ENCODE measurements at places on chromosomes 4 and X.

DNA sequence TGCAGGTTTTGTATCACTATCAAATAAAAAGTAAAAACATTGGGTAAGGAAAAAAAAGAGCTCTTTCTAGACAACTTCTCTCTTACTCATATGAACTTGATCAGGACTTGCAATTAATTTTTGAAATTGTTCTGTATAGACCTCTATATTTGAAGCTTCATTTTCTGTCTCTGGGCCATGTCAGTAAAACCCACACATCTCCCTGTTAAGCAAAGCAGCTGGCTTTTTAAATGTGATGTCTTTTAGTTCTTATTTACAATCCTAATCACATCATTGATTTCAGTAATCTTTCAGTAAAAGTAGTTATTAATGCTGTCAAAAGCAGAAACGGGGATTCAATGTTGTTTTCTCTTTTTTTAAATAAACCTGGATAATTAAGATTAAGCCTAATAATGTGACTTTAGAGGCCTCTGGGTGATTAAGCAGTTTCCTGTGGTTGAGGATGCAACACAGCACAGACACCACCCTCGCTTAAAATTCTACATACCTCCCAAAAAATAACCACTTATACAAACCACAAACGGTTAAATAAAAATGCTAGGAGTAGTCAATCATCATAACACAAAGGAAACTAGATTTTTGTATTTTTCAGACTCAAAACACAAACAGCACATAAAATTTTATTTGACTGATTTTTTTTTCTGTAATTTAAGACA is 5.2 kb upstream of the PCDH10 start:
- DNase-seq, result no peak

DNA sequence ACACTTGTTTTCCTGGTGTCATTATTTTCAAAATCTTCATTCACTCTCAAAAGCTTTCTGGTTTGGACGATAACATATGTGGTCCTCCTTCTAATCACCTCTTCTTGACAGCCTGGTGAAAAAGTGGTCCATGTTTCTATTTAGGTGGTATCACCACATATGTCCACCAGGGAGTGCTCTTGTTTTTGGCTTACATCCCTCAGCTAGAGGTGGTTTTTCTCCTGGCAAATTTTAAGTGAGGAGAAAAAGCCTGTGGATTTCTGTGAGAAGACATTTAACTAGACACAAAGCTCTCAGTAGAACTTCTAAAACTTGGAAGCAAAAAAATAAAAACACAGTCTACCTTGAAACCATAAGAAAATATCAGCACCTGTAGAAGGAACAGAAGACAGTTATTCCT is 58.0 kb upstream of the FRMPD4 start:
- DNase-seq, result no peak

GRCh38 chr4:10587697-10588096 is 96.9 kb downstream of the CLNK start:
- DNase-seq, result no peak

- DNase-seq, result no peak
Measured at GRCh38 chrX:152917656-152918579, 20.1 kb downstream of the ZNF185 start.

GRCh38 chrX:1330605-1331004 is 6.0 kb upstream of the IL3RA start:
- no peak for DNase-seq

DNA sequence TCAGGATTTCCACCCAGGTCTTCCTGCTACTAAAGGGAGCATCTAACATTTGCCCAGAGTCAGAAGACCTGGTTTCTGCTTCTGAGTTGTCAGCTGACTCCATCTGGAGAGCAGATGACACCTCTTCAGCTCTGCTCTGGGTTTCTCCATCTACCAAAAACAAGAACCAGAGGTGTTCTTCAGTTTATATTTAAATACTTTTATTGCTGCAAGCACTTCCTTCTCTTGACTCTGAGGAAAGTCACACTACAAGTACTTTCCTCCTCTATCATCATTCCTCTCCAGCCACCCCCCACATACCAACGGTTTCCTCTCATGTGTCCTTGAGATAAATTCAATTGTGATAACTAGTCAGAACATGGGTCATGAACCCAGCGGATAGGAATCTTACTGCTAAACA is 88.4 kb downstream of the PPP3CA start:
- DNase-seq, result no peak

DNA sequence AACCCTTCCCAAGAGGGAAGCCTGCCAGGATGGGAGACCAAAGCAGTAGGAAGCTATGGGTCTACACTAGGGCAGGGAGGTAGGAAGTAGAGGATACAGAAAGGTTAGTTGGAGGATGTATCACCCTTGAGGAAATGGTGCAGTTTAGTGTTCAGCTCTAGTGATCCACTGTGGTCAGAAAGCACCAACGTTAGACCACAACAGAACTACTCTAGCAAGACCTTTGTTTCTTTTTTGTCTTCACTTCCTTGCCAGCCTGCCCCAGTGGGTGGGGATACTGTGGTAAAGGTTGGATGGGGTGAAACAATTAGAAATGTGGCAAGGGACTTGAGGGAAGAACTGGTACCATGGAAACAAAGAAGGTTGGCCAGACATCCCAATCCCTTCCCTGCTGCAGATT is 83.3 kb downstream of the DDIT4L start:
- DNase-seq, result no peak

DNA sequence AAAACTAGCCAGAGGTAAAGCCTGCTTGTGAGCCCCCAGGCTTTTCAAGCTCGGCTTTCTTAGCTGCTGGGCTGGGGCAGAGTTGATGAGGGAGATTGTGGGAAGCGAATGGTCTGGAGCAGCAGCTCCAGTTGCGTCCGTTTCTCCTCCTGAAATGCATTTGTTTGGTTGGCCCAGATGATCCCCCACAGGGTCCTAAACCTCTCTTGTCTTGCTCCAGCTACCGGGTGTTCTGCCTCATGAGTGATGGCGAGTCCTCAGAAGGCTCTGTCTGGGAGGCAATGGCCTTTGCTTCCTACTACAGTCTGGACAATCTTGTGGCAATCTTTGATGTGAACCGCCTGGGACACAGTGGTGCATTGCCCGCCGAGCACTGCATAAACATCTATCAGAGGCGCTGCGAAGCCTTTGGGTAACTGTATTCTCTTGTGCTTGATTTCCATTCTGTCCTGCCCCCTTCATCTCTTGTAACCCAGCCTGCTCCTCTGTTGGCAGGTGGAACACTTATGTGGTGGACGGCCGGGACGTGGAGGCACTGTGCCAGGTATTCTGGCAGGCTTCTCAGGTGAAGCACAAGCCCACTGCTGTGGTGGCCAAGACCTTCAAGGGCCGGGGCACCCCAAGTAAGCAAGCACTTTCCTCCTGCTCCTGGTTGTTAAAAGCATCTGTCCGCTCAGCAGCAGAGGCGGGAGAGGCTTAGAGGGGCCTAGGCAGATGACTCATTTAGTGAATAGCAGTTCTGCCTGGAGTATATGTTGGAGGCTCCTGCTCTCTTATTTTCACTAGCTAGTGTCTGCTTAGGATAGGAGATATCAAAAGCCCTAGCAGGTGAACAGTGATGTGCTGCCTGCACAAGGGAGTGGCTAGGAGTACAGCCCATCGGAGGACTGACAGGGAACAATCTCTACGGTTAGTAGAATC is 15.3 kb downstream of the TKTL1 start:
- DNase-seq, result no peak

GRCh38 chr4:22129454-22130029 is 181.0 kb upstream of the KCNIP4 start:
- DNase-seq, result no peak

- DNase-seq, result no peak
Measured at GRCh38 chr4:153668647-153669046, 15.4 kb upstream of the TLR2 start.

- DNase-seq, result no peak
Measured at GRCh38 chrX:150326541-150327247, 36.4 kb upstream of the MAMLD1 start.

DNA sequence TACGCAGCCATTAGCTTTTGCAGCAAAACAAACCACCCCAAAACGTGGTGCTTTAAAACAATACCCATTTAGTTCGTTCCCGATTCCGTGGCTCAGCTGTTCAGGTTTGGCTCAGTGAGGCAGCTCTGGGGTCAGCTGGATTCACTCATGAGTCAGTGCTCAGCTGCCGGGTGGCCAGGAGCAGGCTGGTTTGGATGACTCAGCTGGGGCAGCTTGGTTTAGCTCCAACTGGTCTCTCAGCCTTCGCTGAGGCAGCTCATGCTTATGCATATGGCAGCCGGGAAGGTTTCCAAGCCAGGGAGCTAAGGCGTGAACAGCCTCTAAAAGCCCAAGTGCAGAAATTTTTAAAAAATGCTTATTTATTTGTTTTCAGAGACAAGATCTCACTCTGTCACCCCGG is 13.3 kb upstream of the CD99 start:
- no peak for DNase-seq

- DNase-seq, result no peak
Measured at GRCh38 chrX:18966624-18967023, 17.3 kb downstream of the PHKA2 start.

DNA sequence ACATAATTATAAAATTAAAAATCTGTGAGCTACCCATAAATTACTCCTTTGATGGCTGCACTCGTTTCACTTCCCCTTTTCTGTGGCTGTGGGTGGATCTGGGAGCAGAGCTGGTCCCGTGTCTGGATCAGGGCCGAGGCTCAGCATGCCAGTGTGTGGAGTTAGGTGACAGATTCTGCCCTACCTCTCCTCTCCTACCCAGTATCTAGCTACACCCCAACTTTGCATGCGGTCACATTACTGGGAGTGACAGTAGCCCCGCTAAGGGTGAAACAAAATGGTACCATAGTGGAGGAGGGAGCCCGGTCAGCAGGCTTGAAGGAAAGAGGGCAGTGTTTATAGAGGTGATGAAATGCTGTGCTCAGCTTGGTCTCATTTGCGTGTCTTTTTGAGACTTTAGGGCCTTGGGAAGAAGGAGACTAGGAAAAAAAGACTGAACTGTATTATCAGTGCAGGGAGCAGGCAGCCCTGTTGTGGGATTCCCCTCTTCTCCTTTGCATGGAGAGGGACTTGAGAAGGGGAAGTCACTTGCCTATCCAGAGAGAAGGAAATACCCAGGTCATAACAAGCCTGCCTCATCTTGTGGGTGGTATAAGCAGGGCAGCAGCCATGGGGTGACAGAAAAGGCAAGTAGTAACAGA is 48.4 kb downstream of the ARHGAP10 start:
- DNase-seq, result no peak

- DNase-seq, result no peak
Measured at GRCh38 chrX:136954930-136955329, 74.4 kb upstream of the RBMX start.

- no peak for DNase-seq
Measured at GRCh38 chr4:56656346-56656643, 24.8 kb downstream of the HOPX start.

GRCh38 chr4:57147335-57148060 is 37.3 kb upstream of the IGFBP7 start:
- no peak for DNase-seq

GRCh38 chrX:10397349-10397748 is 223.0 kb downstream of the MID1 start:
- no peak for DNase-seq

DNA sequence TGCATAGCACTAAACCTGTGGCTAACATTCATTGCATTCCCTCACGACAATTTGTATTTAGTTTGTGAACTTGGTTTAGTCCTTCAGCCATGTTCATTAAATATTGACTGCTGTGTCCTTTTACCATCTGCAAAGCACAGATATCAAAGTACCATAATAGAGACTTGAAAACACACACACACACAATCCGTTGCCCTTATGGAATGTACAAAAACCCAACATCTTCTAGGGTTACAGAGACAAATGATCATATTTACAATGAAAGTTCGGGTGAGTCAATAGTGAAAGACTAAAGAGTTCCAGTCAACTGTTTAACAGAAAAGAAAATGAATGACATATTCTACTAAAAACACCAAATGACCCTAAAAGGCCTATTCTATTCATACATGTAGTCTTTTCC is 50.8 kb upstream of the TXK start:
- no peak for DNase-seq

DNA sequence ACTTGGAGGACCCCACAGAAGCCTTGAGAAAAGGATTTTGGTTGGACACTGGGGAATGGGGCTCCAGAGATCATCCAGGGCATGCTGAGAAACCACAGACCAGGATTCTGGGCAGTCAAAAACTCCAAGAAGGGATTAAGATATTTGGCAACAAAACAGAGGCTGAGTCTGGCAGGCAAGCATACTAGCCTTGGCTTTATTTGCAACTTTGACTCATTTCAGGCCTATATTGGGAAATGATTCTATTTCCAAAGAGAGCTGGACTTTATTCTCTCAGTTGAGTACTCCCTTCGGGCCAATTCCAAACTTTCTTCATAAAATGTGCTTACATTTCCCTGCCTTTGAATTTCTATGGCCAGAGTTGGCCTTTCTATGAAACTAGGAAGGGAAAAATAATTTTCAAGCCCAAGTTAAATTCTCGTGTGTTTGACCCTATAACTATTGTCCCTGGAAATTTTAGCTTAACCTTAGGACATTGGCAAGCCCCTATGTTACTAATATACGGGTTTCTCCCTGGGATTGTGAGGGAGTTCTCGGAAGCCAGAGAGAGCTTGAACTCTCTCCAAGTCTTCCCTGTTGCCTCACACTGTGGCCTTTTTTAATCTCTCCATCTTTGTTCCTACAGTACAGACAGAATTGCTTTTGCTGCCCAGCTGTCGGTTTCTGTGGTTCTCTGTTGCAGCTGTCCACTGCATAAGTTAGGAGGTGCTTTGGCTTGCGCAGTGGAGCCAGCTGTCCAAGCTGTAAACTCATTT is 112.6 kb upstream of the FAM9A start:
- DNase-seq, result no peak

- DNase-seq, result no peak
Measured at GRCh38 chr4:17447675-17448298, 64.1 kb downstream of the QDPR start.

- no peak for DNase-seq
Measured at GRCh38 chrX:10360116-10360515, 203.3 kb downstream of the CLCN4 start.

- DNase-seq, result no peak
Measured at GRCh38 chrX:9062641-9063040, 28.7 kb upstream of the FAM9B start.

GRCh38 chrX:68829582-68830418 is 979 bp downstream of the EFNB1 start:
- no peak for DNase-seq

GRCh38 chrX:50111742-50112141 is 89.1 kb downstream of the AKAP4 start:
- DNase-seq, result no peak

GRCh38 chr4:92235731-92236130 is 68.0 kb upstream of the GRID2 start:
- DNase-seq, result no peak

DNA sequence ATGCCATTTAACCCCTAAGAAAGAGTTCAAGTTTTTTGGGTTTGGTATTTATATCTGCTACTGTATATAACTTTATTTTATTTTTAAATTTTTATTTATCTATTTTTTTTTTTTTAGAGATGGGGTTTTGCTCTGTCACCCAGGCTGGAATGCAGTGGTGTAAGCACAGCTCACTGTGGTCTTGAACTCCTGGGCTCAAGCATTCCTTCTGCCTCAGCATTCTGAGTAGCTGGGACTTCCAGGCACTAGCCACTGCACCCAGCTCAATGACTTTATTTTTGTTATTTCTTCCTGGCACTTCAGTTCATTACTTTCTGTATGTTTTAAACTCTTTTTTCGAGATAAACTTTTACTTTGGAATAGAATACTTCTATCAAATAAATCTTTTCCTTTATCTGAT is 42.4 kb upstream of the PGAM4 start:
- DNase-seq, result no peak
